ENCODE measurements at places on chromosomes 4 and X.

DNA sequence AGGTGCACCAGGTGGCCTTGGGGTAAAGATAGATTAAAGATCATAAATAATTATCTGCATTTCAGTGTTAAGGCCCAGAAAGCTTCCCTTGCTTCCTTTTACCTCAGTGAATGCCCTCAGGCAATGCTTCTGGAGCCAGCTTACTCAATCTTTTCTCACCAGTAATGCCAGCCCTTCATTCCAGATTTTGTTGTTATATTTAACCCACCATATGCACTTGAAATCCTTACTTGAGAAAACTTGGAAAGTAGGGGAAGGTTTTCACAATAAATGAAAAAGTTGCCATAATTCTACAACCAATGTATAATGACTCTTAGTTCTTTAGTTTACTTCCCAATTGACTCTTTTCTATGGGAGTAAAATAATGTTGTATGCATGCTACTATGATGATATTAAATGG lies 17.1 kb upstream of the PBDC1 start:
- DNase-seq: no peak

GRCh38 chr4:7414736-7415510 lies 19.8 kb downstream of the PSAPL1 start:
- DNase-seq: no peak

DNA sequence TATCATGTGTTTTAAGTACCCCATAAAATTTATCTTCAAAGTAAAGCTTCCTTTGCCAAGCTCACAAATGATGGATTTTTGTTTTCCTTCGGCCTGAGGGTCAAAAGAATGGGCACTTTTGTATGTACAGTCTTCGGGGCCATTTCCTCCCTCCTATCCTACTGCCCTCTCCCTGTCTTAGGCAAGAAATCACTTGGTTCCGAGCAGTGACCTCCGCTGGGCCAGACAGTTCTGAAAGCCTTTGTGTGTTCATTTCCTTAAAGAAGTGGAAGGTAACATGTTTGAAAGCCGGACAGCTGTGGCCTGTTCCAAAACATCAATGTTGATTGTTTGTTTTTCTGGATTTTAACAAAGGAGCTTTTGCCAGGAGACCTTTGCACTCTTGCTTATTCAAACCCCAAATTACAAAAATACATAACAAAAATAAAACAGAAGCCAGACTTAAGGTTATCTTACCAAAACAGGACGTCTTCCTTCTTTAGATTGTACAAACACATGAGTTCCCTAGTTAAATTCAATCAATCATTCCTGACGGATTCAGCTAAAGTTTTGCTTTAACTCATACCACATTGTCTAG lies 110.6 kb upstream of the LIMCH1 start:
- no peak for DNase-seq

DNA sequence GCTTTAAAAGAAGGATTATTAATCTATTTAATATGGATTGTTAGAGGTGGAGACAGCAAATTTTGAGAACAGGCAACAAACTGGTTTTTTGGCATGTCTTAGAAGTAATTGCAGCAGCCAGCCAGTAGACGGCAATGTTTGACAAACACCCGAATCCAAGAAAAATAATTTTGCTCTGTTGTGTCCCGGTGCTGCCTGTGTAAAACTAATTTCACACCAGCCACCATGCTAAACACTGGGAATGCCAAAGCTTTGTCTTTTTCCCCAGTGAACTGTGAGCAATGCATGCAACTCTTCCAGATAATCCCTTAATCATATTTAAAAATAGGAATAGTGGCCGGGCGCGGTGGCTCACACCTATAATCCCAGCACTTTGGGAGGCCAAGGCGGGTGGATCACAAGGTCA lies 25.9 kb downstream of the SMIM31 start:
- DNase-seq: no peak

DNA sequence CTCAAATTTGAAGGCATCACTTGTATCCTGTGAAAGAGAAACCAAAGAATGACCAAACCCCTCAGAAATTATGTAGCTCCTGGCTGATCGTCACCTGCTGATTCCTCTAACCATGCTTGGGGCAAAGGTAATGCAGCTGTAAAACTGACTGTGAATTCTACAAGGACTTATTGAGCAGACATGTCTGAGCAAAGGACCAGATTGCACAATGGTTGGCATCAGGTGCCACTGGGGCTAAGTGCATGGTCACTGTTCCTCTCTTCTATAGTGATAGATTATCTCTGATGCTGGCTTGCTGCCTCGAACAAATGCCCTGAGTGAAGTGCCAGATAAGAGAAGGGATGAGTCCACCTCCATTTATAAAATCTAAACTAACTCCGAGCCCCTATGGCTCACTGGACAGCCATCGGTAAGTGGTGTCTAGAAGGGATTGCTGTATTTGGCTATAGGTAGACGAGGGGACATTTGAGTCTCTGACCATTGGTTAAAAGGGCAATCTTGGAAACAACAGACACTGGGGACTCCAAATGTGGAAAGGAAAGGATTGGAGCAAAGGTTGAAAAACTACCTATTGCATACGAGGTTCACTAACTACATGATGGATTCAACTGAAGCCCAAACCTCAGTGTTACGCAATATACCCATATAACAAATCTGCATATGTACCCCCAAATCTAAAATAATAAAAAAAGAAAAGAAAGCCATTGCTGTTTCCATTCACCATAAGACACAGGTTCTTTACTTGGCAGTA lies 110.7 kb upstream of the IGSF1 start:
- DNase-seq: no peak

DNA sequence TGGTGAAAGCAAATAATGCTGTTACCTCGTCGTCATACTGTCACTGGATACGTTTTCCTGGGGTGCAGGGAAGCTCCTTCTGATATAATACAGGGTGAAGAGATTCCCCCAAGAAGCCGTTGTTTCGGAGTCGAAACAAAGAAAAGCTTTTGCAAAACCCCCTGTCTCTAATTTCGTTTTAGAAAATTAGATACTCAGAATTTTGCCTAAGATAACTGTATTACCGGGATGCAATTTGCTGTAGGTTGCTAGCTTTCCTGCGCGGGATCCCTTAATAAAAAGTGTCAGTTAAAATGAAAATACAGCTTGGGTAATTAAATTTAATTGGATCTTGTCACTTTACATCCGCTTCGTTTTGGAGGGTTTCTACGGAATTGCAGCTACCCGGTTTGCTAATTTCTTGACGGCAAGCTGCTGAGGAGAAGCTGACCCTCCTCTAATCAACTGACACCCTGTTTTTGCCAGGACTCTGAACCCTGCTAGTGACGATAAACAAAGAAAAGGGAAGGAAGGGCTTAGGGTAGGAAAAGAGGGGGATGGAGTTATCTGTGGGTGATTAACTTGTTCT lies 174.6 kb downstream of the SHOX start:
- no peak for DNase-seq

- DNase-seq: no peak
Observed at GRCh38 chr4:154485127-154485773, 6.3 kb downstream of the DCHS2 start.

DNA sequence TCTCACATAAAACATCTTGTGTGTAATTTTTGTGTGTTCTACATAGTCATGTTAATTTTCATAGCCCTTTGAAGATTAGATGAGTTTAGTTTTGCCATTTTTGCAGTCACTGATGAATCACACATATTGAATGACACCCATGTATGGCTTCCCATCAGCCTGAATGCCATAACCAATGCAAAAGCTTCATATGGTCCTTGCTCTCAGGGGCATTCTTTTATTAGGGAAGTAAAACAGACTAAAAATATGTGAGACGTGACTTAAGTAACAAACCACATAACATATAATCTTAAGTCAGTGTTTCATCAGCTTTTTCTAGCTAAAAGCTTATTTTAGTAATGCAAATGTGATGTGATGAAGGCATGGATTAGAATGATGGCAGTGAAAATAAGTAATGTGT lies 8.2 kb downstream of the SLC25A4 start:
- DNase-seq: no peak

- no peak for DNase-seq
Observed at GRCh38 chrX:130637591-130637990, 235.8 kb downstream of the RBMX2 start.

DNA sequence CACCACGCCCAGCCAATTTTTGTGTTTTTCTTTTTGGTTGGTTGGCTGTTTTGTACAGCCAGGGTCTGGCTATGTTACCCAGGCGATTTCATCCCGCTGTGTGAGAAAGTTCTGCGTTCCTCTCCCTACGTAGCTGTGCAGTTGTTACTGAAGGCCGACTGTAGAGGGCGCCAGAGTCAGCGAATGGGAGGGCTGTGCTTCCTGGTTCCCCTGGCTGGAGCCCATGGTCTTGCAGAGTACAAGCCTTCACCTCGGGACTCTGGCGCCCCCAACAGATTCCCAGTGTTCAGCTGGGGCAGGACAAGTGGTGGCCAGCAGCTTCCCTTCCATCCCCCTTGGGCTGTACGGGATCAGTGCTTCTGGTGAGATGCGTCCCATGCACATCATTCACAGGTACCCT lies 5.6 kb upstream of the CT45A1 start:
- no peak for DNase-seq

GRCh38 chr4:16682975-16683374 lies 215.5 kb downstream of the LDB2 start:
- DNase-seq: no peak

- DNase-seq: no peak
Observed at GRCh38 chr4:154838155-154838554, 57.1 kb downstream of the RBM46 start.

DNA sequence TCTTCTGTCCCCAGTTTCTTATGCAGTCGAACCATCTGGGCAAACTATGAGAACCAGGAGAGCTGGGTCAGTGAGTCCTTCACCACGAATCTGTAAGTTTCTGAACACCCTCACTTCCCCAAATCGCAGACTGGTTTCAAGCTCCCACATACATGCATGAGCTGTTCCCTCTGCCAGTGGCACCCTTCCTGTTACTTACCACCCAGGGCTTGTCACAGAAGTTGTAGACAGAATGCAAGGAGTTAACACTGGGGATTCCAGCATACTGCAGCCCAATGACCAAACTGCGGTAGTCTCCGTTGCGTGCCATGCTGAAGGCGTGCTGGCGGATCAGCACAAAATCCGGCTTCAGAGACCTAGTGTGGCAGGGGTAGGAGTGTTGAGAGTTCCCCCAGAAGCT lies 14.6 kb downstream of the SYN1 start:
- DNase-seq: no peak

DNA sequence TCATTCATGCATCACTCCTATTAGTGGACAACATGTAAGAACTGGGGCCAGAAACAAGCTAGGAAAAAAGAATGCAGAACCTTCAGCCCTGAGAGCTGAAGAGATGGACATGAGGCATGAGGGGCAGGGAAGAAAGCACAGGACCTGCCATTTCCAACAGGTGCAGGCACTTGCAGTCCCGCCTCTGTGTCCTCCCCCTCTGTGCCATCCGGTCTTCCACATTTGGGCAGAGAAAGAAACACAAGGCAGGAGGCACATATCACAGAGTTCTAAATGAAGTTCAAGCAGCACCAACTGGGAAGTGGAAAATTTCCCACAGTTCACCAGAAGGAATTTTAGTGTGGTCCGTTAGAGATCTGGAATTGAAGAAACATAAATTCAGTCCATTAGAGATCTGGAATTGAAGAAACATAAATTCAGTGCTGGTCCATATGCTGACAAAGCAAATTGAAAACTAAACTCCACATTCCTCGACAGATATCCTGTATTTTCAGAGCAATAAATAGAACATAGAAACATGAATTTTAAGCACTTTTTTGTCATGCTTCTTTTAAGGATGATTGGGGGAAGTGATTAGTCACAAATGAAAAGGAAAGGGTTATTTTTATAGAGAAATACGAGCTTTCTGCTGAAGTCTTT lies 57.2 kb upstream of the DAPP1 start:
- no peak for DNase-seq

- no peak for DNase-seq
Observed at GRCh38 chr4:475962-476361, 23.0 kb downstream of the ZNF721 start.

DNA sequence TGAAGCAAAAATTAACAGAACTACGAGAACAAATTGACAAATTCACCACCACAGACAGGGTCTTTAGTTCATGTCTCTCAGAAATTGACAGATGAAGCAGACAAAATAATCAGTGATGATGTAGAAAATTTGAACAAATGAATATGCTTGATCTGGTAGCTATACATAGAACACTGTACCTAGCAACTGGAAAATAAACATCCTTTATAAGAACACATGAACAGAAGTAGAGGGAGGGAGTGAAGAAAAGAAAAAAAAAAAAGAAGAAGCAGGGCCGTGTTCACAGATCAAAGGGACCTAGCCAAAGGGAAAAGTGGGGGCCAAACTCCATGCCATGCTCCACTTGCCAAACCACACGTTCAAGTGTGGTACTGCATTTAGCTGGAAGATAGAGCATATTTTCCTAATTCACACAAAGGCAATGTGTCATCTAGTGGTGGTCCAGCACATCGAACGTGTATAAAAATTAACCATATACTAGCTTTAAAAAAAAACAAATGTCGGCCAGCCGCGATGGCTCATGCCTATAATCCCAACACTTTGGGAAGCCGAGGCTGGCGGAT lies 5.6 kb upstream of the THOC2 start:
- DNase-seq: no peak

DNA sequence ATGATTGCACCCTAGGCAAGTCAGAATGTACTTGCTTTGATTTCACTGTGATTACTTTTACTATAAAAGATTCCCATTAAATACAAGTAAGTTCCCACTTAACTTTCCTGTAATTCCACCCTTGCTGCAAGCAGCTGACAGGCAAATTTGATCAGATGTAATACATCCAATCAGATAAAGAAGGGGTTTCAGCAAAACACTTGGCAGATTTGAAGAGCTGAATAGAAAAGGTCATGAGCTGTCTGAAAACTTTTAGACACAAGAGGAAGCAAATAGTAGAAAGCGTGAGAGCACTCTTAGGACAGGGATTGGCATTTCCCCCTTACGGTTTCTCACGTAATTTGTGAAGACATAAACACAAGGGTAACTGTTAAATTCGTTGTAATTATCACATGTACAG lies 22.8 kb downstream of the HSD17B13 start:
- no peak for DNase-seq

- DNase-seq: no peak
Observed at GRCh38 chrX:81390237-81390636, 188.3 kb downstream of the SH3BGRL start.

DNA sequence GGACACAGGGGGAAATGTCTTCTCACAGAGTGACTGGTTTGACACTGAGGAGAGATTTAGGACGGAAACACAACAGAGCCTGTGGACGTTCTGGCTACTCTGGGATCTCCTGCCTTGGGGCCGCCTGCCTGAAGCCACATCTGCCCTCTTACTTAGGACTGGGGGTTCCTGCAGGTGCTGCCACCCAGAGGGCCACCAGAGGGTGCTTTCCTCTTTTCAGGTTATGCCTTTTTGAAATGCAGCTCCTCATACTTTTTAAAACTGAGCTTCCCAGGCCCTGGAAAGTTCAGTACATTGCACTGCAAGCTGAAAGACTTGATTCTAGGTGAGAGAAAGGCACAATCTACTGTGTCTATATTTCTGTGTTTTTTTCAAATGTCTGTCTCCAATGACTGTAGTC lies 92.2 kb upstream of the PGRMC2 start:
- no peak for DNase-seq

Data from activated CD8-positive, alpha-beta memory T cell treated with anti-CD3 and anti-CD28 coated beads for 1 hour (primary cell).